NCI-H187 (cell line): ENCODE measurements at places on chromosomes 1 and 21.
A peak's percentile ranks its signal among the peaks of the same experiment; 100 is the strongest.

GRCh38 chr1:214503553-214503952 is 47.8 kb downstream of the PTPN14 start:
- no peak for DNase-seq

DNA sequence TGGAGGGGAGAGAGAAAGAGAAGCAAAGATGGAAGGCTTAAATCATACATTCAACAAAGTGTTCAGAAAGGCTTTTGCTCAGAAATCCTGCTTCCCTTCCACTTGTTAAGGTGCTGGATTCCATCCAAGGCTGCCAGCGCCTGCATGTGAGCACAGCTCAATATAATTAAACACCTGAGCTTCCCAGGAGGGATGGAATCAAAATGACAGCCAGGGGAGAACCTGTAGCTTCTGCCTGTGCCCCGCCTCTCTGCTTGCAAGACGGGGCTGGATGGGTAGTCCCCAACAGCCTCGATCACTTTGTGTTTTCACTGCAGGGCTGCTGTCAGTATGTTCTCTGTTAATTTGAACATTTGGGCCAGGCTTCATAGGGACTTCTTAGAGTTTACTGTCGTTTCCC is 225.7 kb downstream of the KCNH1 start:
- no peak for DNase-seq

- DNase-seq = no peak
Measured at GRCh38 chr1:157099633-157100009, at the start of gene ETV3L. Gene ETV3L, minus strand, starts transcription at chr1:157099808. Its CDS starts 285 bp downstream, at chr1:157099523.

GRCh38 chr1:4161366-4162006 is 261.4 kb upstream of the C1orf174 start:
- DNase-seq = no peak

DNA sequence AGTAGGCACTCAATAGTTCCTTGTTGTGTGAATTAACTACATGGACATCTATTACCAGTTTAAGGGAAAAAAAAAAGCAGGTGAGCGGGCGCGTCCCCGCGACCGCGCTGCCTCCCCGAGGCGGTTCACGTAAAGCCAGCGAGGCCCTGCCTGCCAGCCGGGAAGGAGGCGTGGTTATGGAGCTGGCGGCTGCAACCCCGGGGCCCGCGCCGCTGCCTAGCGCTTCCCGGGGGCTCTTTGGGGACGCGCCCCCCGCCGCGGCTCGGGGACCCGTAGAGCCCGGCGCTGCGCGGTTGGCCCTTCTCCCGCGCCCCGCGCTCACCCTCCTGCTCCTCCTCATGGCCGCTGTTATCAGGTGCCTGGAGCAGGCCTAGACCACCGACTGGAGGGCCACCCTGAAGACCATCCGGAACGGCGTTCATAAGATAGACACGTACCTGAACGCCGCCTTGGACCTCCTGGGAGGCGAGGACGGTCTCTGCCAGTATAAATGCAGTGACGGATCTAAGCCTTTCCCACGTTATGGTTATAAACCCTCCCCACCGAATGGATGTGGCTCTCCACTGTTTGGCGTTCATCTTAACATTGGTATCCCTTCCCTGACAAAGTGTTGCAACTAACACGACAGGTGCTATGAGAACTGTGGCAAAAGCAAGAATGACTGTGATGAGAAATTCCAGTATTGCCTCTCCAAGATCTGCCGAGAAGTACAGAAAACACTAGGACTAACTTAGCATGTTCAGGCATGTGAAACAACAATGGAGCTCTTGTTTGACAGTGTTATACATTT is 2.6 kb upstream of the CC2D1B start:
- DNase-seq = no peak

DNA sequence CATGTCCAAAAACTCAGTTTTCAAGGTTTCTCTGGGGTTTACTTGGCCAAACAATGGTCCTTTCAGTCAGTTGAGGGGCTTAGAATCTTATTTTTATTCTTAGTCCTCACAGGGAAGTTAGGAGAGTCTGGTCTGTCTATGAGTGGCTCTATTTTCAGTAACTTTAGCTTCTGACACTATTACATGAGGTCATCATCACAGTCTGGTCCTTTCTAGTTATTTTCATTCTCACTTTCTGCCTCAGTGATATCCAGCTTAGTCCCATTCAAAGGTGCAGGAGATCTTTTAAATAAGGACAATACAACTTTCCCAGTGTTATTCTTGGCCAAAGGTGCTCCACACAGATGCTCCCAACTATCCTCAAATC is 30.0 kb upstream of the FGGY start:
- no peak for DNase-seq

- no peak for DNase-seq
Measured at GRCh38 chr21:46245213-46245915, 16.8 kb upstream of the LSS start.

GRCh38 chr1:27513958-27514357 is 24.0 kb upstream of the WASF2 start:
- no peak for DNase-seq

DNA sequence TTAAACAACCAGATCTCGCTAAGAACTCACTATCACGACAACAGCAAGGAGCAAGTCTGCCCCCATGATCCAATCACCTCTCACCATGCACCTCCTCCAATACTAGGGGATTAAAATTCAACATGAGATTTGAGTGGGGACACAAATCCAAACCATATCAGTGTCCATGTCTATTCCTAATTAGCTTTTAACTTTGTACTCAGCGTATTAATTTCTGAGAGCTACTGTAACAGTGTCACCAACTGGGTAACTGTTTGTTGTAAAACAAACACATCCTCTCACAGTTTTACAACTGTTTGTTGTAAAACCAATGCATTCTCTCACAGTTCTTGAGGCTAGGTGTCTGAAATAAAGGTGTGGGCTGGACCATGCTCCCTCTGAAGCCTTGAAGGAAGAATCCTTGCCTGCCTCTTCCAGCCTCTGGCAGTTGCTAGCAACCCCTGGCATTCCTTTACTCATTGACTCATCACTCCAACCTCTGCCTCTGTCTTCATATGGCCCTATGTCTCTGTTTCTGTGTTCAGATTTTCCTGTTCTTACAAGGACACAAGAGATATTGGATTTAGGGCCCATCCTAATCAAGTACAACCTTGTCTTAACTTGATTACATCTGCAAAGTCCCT is 121.2 kb downstream of the LTN1 start:
- DNase-seq = no peak

DNA sequence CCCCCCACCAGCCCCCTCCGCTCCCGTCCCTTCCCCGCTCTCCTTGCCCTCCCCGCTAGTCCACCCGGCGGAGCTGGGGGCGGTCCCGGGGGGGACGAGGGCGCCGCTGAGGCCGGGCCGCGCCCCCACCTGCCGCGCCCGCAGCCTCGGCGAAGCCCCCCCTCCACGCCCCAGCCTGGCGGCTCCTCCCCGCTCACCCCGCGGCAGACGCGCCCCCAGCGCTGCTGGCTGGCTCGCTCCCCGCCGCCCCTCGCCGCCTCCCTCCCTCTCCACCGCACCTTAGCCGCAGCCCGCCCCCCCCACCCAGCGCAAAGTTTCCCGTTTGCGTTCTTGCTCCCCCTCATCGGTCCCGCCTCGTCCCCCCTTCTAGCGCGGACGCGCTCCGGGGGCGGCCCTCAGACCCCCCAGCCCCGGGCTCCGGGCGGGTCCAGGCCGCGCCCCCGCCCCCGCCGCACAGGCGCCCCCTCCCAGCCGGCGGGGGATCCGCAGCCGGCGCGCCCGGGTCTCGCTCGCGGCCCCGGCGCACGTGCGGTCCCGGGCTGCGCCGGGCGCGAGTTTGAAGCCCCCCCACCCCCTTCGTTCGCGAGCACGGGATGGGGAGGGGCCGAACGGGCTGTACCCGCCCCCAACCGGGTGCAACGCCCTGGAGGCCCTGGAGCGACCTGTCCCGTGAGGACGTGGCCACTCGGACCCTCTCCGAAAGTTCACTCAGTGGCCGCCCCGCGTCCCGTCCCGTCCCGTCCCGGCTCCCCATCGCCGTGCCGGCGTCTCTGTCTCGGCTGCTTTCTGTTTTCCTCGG is 623 bp downstream of the PTPRF start:
- no peak for DNase-seq

GRCh38 chr21:29194342-29194741 is 63.9 kb downstream of the MAP3K7CL start:
- no peak for DNase-seq

DNA sequence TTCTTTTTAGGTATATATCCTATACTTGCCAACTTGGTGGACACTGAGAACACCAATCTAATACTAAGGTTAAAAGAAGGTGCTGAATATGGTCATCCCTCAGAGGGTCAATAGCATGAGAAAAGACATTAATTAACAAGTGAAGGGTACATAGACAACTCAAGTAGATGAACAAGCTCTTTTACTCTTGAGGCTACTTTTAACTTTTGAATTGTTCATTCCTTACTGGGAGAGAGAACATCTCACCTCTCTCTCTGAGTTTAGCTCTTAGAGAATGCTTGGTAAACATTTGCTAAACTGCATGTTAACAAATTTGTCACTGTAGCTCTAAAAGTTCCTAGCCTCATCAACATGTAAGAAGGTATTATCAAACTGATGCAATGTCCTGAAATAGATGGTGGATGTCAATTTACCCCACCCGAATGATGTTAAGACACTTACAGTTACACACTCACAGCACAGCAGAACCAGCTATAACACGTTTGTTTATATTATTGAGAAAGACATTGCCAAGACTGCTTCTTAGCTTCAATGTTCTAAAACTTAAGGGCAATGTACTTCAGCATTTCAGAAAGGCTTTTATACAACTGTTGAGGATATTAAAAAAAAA is 35.9 kb downstream of the HEATR1 start:
- DNase-seq = no peak

GRCh38 chr1:112904831-112905261 is 51.1 kb downstream of the SLC16A1 start:
- no peak for DNase-seq

DNA sequence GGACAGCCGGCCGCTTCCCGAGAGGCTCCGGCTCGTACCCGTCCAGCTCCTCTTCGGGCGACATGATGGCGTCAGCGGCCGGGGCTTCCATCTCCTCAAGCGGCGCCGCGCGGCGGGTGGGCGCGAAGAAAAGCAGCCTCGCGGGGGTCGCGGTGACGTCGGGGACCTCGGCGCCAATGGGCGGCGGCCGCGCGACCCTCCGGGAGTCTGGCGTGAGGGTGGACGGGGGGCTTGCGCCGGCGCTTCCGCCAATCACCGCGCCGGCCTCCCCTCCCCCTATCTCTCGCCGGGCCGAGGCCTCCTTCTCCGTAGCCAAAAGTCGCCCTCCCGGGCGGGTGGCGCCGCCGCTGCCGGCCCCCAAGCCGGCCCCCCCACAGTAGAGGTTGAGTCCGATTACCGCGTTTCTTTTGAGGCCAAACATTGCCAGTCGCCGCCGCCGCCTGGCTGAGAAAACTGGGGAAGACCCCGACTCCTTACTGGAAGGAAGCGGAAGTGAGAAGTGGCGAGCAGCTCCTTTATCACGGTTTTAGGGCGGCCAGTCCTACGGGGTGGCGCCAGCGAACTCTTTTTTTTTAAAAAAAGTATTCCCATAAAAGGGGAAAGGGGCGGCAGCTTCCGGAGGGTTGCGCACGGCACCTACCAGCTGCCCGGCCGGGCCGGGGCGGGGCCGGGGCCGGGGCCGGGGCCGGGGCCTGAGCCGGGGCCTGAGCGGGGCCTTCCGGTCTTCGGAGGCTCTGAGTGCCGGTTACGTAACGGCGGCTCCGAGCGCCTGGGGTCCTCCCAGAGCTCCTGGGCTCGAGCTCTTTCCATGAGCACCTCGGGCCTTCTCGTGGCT is at the start of gene MCL1:
MCL1 (minus strand) TSS at position 501 of the 835 bp plus-strand sequence; CDS start at position 421, 80 bp downstream.
- DNase-seq = peak; percentile 98
